ENCODE measurements at places on chromosomes 4 and X.

DNA sequence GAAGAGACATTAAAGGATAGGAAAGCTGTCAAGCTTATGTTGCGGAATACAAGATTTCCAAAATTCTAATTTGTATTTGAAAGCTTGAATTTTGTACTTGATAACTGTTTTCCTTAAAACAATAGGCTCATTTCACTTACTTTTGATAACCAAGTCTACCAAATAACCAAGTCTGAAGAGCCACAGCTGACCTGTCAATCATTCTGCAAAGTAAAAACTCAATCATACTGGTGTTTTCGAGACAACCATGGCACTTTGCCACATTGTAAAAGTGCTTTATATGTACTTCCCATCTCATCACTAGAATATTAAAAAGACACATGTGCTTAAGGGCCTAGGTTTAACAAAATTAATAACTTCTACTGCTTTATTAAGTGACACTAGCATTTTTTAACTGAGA is 47.9 kb downstream of the LEF1 start:
- DNase-seq, result no peak

DNA sequence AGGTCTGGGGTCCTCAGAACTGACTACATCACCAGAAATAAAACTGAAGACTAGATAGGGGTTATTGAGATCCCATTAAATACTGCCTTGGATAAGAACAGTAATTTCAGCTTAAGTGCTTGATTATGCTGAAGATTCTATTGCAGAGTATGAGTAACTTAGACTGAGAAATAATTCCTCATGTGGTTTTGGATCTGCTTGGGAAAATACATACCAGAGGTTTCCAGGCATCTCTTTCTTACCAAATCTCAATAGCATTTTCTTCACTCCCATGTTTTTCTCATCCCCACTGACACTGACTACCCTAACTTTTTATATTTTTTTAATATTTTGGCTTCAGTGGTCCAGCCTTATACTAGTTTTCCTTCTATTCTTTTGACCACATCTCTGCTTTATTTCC is 92.0 kb upstream of the TEX13D start:
- DNase-seq, result no peak

GRCh38 chr4:185513489-185514181 is 21.7 kb downstream of the PDLIM3 start:
- DNase-seq, result no peak

DNA sequence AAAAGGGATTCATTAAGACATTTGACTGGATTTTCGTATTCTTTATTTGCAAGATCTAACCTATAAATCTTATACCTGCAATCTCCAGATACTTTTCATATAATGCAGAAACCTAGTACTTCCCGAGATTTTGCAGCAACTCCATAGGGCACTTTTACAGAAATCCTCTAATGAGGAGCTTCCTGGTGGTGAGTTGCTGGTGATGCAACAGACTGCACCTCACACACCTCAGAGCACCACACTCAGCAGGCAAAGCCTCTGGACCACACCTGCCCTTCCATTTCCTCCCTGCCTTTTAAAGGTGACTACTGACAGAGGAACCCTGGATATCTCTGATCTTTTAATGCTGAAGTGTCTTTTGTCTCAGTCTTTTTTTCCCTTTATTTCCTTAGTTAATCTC is 289.4 kb downstream of the TRAM1L1 start:
- no peak for DNase-seq

DNA sequence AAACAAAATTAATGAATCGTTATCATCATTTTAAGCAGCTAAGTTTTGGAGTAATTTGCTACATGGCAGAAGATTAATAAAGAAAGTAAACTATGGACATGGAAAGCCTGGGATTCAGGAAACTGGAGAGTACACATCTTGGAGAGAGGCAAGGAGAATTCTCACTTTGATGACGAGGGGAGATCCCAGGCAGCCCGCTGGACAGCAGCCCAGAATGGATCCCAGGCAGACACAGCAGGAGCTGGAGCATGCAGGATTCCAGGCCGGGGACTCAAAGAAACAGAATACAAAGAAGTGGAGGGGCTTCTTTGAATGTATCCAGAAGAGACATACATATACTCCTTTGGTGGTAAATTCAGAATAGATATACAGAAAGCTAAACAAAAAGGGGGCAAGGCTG is 118.0 kb upstream of the ATP6AP2 start:
- no peak for DNase-seq

Data from stimulated activated CD8-positive, alpha-beta memory T cell treated with anti-CD3 and anti-CD28 coated beads, Interleukin-2, amount 100 ng/mL, for 48 hours (primary cell).